Hypothalamus (tissue), 51 donors: ENCODE measurements at places on chromosomes 1 and 21.
A peak's percentile ranks its signal among the peaks of the same experiment; 100 is the strongest.

GRCh38 chr1:151001602-151002001 is 5.1 kb downstream of the MINDY1 start:
- no peak for DNase-seq

GRCh38 chr1:156140879-156141707 is 12.3 kb upstream of the SEMA4A start:
- DNase-seq, result peak; percentile 68

GRCh38 chr1:50422946-50423669 is at the start of gene DMRTA2:
Gene DMRTA2, minus strand, starts transcription at chr1:50423443. Its CDS starts 1,907 bp downstream, at chr1:50421536.
- no peak for DNase-seq

- DNase-seq, result no peak
Measured at GRCh38 chr1:6351480-6352137, 42.0 kb downstream of the ACOT7 start.

DNA sequence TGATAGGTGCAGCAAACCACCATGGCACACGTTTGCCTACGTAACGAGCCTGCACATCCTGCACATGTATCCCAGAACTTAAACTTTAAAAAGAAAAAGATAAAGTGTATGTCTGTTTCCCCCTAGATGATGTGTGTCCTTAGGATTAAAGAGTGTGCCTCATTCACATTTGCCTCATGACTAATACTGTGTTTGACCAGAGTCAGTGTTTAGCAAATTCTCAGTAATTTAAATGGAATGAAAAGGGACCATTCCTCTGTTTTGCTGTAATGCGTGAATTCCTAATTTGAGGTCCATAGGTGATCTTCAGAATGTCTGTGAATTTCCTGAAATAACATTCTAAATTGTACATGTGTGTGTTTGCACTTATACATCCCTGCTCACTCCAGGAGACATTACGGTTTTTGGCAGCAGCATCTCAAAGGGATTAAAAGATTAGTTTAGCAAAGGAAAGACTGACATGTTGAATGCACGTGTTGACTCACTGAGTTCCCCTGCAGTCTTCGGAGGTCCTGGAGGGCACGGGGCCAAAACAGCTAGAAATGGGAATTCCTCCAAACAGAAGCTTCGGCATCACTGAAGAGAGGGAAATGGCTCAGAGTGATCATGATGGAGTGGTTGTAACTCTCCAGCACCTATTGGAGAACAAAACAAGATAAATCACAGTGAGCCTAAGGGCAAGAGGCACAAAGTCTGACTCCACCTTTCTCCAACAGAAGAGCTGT is 19.1 kb upstream of the SLC35F3 start:
- no peak for DNase-seq

DNA sequence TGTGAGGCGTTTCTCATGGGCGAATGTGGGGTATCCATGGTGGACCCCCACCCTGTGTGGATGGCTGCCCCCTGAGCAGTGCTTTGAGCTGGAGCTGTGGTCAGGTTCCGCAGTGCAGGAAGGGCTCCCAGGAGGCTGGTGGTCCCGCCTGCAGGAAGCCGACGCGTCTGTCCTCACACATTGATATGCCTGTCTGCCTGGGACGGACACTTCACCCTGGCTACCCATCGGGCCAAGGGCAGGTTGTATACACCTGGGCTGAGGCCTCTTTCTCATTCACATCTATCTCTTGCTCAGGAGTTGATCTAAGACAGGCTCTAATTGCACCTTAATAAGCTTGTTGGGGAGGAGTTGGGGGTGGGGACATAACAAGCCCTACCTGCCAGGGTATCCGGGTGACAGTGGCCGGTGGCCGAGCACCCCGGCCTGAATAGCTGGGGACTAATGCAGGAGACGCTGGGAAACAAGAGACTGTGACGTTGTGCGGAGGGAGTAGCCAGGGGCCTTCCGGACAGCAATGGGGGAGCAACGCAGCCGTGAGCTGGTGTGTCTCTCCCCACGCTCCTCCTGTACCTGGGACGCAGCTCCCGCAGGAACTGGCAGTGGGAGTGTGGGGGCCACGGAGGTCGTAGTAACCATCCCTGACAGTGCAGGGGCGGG is 21.7 kb downstream of the PDXK start:
- peak; percentile 30 for DNase-seq

GRCh38 chr1:63486629-63487028 is 36.4 kb downstream of the ITGB3BP start:
- DNase-seq, result no peak

DNA sequence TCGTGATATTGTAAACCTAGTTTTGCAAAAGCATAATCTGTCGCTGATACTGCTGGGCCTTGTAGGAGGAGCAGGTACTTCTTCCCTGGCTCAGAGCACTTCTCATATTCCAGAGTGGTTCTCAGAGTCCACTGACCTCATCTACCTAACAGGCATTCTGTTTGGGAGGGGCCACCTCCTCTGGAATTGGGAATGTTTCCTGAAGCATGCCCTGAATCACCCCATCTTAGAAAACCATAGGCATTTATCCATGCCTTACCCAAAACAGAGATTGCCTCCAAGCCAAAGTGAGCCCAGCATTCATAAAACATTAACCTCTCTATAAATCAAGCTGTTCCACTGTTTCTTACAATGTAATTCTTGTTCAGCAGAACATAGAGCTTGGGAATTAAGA is 35.1 kb downstream of the SLC44A3 start:
- no peak for DNase-seq

DNA sequence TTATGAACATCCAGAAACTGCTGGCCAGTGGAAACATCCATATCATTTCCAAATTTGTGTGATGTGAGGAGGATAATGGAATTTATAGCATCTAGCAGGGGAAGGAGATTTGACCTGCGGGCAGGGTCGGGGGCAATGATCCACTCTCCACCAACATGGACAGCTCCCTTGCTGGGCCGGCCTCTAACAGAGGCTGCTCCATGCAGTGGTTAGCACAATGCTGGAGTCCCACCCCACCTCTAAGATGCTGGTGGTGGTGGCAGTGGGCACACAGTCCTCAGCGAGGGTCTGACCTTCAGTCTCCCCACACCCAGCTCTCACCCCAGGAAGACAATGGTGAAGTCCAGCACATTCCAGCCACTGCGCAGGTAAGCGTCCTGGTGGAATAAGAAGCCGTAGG is 18.7 kb downstream of the CACNA1S start:
- DNase-seq, result no peak

GRCh38 chr1:172897738-172898137 is 153.0 kb downstream of the TNFSF18 start:
- DNase-seq, result no peak

GRCh38 chr1:51303315-51303714 is 27.0 kb downstream of the TTC39A start:
- DNase-seq, result no peak

- DNase-seq, result no peak
Measured at GRCh38 chr1:224774378-224774777, 155.1 kb upstream of the DNAH14 start.

DNA sequence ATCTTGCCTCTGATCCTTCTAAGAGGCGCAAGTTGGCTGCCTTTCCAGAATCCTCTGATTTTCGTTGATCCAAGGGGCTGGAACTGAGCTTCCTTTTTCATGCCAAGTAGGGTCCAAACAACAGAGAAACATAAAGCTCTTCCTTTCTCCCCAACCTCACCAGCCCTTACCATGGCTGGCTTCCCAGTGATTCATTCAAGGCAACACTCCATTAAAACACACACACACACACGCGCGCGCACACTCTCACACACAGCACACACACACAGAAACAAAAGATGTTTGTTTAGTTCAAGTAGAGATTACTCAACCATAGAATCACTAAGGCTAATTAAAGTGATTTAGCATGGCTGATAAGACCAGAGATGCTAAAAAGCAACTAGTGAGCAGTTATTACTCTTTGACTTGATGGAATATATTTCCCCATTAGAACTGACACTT is 13.0 kb upstream of the GUCA2A start:
- DNase-seq, result no peak

DNA sequence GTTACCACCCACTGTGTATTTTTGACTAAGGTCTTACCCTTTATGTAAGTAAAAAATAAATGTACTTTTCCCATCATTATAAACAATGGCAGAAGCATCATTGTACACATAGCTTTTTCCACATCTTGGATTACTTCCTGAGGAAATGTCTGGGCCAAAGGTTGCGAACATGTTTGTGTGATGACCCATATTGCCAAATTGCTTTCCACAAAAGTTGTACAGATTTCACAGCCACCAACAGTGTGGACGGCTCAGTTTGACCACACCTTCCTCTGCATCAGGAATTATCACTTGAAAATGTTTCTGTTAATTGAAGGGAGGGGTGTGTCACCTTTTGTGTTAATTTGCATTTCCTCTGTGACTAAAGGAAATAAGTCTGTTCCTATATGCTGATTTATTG is 25.7 kb downstream of the AKNAD1 start:
- DNase-seq, result no peak

DNA sequence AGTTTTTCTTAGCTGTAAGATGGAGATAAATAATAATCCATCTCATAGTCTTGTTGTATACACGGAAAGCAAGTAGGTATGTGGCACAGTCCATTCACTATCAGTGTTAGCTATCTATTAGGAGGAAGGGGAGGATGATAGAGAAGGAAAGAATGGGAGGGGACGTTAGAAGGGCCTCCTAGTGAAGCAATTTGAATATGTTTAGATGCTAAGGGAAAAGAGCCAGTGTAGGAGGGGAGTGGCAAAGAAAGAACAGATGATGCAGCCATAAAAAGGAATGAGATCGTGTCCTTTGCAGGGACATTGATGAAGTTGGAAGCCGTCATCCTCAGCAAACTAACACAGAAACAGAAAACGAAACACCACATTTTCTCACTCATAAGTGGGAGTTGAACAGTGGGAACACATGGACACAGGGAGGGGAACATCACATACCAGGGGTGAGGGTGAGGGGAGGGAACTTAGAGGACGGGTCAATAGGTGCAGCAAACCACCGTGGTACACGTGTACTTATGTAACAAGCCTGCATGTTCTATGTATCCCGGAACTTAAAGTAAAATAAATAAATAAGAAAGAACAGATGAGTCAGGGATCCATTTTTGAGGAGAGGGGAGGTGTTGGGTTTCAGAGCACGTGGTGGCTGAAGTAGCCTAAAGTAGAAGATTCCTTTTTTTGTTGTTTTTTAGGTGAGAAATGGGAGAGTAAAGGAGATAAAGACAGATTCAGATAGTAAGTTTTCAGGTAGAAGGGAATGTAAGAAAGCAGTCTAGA is 124.1 kb downstream of the POU2F1 start:
- DNase-seq, result no peak

DNA sequence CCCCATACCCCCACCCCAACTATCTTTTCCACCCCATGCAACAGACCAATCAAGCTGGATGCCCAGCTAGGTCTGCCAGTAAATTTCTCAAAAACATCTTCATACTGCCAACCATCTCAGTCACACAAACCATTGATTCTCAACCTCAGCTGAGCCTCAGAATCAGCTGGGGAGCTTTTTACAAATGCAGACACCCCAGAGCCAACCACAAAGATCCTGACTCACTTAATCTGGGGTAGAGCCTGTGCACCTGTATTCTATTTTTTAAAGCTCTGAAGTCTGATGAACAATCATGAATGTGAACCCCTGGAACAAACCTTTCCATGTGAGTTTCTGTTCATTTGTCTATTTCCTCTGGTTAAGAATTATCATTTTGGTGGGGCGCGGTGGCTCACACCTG is 66.0 kb downstream of the ZNF281 start:
- no peak for DNase-seq

DNA sequence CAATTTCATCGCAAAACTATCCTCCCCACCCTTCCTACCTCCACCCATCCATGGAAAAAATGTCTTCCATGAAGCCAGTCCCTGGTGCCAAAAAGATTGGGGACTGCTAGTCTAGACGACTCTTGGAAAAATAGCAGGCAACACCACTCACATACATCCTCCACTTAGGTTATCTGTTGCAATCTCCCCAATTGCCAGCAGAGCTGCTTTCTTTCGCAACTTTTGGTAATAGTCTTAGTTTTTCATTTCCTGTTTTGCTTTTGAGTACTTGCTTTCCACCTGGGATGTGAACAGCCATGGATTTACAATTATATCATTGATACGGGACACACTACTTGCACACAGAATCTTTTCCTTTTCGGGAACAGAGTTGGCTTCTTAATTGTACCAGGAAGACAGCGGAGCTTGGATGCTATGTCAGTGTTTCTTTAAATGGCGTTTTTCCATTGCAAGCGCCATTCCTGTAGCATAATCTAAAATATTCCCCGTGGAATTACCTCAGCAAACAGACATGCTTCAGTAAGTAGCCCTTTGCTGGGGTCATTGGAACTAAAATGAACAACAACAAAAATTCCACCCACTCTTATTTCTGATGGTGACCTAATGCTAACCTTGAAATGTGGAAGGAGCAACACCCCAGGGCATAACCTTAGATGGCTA is 183.3 kb upstream of the ADGRL2 start:
- DNase-seq, result no peak

GRCh38 chr1:212774584-212774983 is 17.0 kb downstream of the NSL1 start:
- DNase-seq, result no peak

DNA sequence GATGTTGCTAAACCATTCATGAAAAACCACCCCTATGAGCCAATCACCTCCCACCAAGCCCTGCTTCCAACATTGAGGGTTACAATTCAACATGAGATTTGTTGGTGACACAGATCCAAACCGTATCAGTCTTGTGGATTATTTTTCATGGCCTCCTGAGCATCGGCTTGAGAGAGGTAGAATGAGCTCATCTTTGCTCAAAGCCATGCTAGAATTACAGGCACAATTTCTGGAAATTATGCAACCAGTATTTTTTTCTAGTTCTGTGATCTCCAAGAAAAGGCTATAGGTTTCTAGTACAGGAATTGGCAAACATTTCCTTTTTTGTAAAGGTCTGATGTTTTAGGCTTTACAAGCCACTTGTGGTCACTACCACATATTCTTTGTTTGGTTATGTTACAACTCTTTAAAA is 219.4 kb downstream of the DUSP10 start:
- DNase-seq, result no peak

DNA sequence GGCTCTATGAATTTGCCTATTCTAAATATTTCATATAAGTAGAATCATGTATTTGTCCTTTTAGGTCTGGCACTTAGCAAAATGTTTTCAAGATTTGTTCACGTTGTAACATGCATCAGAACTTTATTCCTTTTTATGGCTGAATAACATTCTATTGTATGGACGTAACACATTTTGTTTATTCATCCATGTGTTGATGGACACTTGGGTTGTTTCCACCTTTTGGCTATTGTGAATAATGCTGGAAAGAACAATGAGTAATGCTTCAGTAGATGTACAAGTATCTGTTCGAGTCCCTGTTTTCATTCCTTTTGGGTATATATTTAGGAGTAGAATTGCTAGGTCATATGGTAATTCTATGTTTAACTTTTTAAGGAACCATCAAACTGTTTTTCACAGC is 24.7 kb downstream of the SLC35A3 start:
- no peak for DNase-seq

DNA sequence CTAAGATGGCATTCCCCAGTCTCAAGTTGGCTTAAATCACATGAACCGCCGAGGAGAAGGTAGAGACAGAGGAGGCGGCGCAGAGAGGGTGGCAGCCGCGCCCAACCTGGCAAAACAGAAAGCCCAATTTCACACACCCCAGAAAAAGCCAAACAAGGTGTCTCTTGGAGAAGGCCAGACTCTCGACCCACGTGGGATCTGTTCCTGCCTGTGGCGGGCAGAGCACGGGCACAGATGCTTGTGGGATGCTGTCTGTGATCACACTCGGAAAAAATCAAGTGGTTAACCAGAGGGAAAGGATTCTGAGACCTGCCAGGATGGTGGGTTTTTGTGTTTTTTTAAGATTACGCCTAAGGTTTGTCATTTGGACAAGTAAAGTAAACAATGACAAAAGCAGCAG is 80.7 kb downstream of the MRPL37 start:
- DNase-seq, result peak; percentile 47
